ENCODE measurements at places on chromosomes 11 and 22. TPM values are rescaled to one million over a fixed set of nuclear protein-coding genes. Genes with fewer than 3 reads are reported as not detected.

ASCL2 gene
- 1.7 TPM for total RNA-seq

CCDC87 gene
- 0.82 TPM for total RNA-seq

UVRAG gene
- total RNA-seq, result 38.2 TPM

NPAS4 gene
- 0.18 TPM for total RNA-seq

CDC42EP2 gene
- total RNA-seq, result 10.1 TPM

HORMAD2 gene
- total RNA-seq, result 0.27 TPM

TMEM184B gene
- total RNA-seq, result 23.8 TPM
